NCI-H748 treated with DMSO at 0.1 percent for 48 hours (cell line): ENCODE measurements at places on chromosomes 3 and 15.

DNA sequence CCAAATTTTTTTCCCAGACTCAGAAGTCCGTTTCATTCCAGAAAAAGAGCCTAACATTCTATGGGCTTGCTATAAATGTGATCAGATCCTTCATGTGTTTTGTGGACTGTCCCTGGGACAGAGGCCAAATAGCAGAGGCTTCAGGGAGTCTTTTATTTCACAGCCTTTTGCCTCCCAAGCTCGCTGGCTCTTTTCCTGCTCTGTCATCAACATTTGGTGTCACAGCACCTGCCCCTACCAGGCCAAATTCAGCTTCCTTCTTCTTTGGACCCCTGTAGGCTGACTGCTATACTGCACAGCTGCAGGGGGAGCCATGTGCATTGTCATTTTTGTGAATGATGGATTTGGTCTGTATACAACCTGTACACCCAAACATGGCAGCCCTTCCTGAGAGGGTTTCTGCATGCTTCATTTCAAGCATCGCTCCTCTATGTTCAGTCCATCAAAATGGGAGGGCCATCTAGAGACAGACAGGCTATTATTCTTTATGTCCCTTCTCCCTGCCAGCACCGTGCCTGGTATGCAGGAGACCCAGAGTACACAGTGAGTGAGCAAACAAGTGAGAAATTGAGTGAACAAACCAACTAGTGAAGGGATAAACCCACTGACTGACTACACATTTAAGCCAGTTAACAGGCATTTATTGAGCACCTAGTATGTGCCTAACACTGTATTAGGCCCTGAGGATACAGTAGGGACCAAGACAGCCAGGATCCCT, 17.9 kb upstream of the RPP14 start:
- no peak for DNase-seq

- DNase-seq, result no peak
Observed at GRCh38 chr15:35757361-35757760, 211.4 kb upstream of the DPH6 start.

- DNase-seq, result peak; percentile 35
Observed at GRCh38 chr3:140180603-140181002, 245.6 kb downstream of the CLSTN2 start.

GRCh38 chr3:16363636-16364035, 98.6 kb downstream of the OXNAD1 start:
- no peak for DNase-seq
